ENCODE measurements at places on chromosomes 7 and 10.

DNA sequence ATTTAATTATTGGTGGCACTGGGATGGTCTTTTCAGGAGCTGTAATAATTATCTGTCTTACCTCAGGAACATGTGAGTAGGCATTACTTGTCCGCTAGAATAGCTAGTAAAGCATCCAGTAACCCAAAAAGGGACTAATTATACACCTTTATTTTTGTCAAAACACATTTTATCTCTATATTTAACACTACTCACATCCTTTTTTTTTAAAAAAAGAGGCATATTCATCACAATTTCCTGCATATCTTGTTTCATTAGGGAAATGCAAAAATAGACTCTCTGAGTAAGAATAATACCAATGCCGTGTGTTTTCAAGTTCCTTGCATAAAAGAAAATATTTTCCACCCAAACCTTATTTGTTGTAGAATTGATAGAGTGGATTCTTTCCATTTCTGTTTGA lies 99.5 kb downstream of the VTI1A start:
- no peak for DNase-seq

- DNase-seq = no peak
These were observed at the start of gene GIMAP5 for GRCh38 chr7:150737265-150738055. GIMAP5 (plus strand) TSS chr7:150737418; CDS start chr7:150740885, 3,467 bp downstream.

DNA sequence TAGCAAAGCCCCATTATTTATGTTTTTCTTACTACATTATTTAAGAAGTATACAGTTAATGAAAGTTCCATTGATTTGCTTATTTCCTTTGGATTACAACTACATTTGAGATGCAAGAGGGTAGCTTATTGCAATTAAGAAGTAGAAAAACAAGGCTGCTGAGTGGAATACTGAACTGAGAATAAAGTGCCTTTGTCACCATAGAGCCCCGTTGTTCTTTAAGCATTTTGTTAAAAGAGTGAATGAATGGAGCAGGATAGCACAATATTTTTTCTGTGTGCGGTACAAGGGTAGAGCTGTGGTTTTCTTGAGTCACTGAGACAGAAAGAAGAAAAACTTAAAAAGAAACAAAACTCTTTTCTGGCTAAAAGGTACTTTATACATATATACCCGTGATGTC lies 45.6 kb downstream of the ZNF277 start:
- no peak for DNase-seq

GRCh38 chr7:85065306-85065705 lies 121.5 kb downstream of the SEMA3D start:
- no peak for DNase-seq

GRCh38 chr10:13256627-13257026 lies 22.5 kb upstream of the UCMA start:
- no peak for DNase-seq

GRCh38 chr7:131401194-131401593 lies 73.5 kb downstream of the MKLN1 start:
- DNase-seq = no peak

- peak; percentile 55 for DNase-seq
These were observed 28.7 kb upstream of the CD36 start for GRCh38 chr7:80609751-80610150.

GRCh38 chr10:24931236-24931635 lies 21.2 kb downstream of the PRTFDC1 start:
- no peak for DNase-seq

- no peak for DNase-seq
These were observed 144.4 kb downstream of the CUX1 start for GRCh38 chr7:101961811-101962210.

GRCh38 chr10:93206652-93207051 lies 133.0 kb downstream of the CYP26A1 start:
- DNase-seq = peak; percentile 88

DNA sequence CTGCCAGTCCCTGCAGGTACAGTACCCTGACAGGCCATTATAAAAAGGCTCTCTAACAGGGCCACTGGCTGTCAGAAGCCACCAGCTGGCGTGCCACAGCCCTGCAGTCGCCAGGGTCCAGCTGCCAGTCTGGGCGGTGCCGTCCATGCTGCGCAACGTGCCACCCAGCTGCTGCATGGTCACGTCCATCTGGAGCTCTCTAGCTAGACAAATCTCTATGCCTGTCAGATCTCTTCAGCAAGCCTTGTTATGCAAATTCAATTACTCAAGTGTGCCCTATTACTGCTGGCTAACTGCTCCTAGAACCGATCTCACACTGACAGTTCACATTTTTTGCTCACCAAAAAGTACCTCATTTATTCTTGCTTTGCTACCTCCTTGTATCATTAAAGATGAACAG lies 75.9 kb downstream of the HIBADH start:
- peak; percentile 53 for DNase-seq

DNA sequence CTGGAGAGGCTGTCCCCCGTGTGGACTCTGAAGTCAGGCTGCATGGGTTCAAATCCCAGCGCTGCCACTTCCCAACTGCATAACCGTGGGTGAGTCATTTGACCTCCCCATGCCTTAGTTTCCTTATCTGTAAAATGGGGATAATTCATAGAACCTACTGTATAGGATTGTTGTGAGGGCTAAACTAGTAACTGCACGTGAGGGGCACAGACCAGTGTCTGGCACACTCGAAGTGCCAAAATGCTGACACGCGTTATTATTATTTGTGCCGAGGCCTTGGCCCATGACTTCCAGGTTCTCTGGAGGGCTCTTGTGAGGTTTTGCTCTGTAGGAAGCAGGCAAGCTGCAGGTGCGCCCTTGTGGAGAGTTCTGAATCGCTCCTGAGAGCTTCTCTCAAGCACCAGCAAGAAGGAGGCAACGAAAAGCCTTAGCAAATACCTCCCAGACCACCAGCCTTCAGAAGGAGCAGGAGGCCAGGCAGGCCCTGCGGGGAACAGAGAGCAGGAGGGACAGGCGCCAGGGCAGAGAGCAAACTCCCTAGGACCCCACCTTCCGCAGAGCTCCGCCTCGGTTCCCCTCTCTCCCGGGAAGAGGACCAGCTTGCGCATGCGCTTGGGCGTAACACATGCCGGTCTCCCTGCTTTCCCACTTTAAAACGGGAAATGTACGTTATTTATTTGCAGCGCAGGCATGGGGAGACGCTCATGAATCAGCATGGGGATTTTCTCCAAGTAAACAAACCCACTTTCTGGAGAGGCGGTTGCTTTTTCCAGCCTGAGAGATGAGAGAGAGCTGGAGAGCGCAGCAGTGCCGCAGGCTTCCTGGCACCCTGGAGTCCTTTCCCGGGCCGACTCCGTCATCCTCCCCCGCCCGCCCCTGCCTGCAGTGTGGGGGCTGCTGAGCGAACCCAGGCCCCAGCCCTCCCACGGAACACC lies 39.6 kb downstream of the SORCS3 start:
- peak; percentile 87 for DNase-seq

- no peak for DNase-seq
These were observed 2.2 kb upstream of the ASCC1 start for GRCh38 chr10:72218325-72218724.

GRCh38 chr7:149719050-149719899 lies 54.1 kb downstream of the ZNF467 start:
- DNase-seq = no peak

- DNase-seq = no peak
These were observed 105.8 kb downstream of the GNAI1 start for GRCh38 chr7:80240265-80241025.
